ENCODE measurements at places on chromosomes 5 and 9.

- no peak for DNase-seq
Observed at GRCh38 chr5:171155621-171156020, 153.4 kb upstream of the TLX3 start.

DNA sequence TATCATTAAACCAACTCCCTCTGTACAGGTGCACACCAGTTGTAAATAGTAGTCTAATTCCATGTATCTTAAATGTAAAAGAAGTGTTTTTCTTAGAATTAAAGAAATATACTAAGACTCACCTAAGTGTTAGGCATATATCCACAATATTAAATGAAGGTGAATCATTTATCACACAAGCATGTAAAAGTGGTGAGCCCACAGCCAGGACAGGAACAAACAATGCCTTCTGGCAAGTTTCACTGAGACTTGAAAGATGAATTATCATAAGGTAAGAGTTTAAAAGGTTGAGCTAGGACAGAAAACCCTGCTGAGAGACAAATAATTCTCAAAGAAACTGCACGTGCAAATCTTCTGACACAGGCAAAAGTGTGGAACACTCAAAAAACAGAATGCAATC lies 832.5 kb downstream of the TAF11L14 start:
- no peak for DNase-seq

- DNase-seq: no peak
Observed at GRCh38 chr9:69086769-69087168, 51.2 kb downstream of the FXN start.

DNA sequence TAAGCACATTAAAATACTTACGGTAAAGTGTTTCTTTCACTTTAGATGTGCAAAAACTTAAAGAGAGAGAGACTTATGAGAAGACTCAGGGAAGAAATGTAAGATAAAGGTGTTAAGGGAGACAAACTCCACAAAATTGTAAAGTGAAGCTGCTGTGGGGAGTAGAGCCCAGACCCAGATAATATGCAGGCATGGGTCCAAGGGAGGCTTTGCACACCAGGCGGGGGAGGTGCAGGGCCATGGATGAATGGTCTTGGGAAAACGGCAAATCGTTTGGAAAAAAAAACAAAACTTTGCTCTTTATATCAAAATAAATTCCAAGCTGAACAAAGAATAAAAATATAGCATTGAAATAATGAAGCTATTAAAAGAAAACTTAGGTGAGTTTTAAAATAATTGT lies 9.1 kb downstream of the SYK start:
- no peak for DNase-seq

DNA sequence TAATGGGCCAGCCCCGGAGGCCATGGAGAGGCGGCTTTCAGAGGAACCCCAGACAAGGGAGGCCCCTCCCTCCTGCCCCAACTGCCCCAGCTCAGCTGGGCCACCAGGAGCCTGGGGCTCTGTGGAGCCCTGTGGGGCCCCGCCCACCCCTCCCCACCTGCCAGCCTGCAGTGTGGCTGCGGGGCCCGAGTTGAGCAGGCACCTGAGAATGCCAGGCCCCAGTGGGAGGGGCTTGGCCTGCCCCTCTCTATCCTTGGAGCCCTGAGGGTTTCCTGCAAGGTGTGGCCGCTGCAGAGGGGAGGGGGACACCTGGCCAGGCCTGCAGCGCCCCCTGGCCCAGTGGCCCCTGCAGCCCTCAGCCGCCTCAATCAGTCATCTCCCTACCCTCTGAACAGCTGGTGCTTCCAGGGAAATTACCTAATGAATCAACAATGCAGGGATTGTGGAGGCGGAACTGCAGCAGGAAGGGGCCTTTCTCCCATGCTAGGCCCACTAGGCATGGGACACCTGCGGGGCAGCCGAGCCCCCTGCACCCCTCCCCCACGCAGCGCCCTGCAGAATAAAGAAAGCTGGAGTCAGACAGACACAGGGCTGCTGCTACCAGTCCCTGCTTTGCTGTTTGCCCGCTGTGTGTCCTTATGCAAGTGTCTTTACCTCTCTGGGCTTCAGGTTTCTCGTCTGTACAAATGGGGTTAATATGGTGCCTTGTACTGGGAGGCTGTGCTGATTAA lies 48.0 kb downstream of the LMX1B start:
- DNase-seq: no peak

DNA sequence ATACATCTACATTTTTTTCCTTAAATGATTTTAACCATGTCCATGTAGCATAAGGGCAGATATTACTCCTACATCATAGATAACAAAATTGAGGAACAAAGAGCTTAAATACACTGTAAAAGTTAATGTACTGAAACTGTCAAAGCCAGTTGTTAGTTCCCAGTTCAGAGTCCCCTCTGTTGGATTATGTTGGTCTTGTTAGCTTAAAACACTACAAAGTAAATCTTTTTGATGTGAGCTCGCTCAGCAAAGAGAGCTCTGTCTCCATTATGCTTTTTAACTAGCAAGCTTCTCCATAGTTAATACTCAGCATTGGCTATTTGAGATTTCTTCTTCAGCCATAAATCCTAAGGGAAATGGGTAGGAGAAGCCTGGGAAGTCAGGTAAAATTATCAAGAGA lies 149.1 kb downstream of the ADAMTS6 start:
- no peak for DNase-seq

DNA sequence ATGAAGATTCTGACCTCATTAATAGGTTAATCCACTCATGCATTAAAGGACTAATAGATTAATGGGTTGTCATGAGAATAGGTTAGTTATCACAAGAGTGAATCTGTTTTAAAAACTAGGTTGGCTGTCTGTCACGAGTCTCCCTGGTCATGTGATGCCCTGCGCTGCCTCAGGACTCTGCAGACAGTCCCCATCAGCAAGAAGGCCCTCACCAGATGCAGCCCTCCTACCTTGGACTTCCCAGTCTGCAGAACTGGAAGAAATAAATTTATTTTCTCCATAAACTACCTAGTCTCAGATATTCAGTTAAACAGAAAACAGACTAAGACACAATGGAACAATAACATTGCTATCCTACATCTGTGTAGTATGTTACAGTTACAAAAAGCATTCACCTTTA lies 227.4 kb downstream of the ASTN2 start:
- no peak for DNase-seq

DNA sequence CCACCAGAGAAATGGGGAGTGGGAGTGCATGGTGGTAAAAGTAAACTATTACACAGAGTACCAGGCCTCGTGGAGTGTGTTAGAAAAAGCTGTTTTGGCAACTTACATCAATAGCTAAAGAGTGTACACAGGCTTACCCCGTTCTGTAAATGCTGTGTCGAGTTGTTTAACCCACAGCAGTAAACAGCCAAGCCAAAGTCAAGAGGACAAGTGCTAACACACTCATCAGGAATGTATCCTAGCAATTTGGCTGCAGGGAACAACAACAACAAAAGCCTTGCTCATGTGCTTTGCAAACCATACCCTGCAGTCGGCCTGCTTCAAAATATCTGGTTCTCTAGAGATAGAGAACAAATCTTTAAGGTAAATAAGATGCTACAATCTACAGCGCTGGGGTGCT lies 15.9 kb downstream of the DAP start:
- no peak for DNase-seq

- DNase-seq: no peak
Observed at GRCh38 chr9:94850540-94851434, 124.3 kb downstream of the AOPEP start.

- no peak for DNase-seq
Observed at GRCh38 chr5:149125386-149125891, 15.9 kb upstream of the ABLIM3 start.

DNA sequence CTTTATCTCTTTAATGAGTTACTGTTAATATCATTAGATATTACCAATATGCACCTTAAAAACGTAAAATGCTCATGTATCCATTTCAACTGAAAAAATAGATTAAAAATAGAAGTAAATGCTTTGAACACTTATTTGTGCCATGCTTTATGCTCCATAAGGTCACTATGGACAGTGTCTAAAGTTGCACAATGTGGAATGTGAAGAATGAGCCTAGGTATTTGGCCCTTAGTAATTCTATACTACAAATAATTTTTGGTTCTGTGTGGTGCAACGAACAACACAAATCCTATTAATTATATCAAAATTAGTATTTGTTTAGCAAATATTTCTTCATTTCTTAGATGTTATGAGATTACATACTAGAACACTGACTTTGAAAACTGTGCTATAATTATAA lies 469.9 kb upstream of the TUSC1 start:
- no peak for DNase-seq

DNA sequence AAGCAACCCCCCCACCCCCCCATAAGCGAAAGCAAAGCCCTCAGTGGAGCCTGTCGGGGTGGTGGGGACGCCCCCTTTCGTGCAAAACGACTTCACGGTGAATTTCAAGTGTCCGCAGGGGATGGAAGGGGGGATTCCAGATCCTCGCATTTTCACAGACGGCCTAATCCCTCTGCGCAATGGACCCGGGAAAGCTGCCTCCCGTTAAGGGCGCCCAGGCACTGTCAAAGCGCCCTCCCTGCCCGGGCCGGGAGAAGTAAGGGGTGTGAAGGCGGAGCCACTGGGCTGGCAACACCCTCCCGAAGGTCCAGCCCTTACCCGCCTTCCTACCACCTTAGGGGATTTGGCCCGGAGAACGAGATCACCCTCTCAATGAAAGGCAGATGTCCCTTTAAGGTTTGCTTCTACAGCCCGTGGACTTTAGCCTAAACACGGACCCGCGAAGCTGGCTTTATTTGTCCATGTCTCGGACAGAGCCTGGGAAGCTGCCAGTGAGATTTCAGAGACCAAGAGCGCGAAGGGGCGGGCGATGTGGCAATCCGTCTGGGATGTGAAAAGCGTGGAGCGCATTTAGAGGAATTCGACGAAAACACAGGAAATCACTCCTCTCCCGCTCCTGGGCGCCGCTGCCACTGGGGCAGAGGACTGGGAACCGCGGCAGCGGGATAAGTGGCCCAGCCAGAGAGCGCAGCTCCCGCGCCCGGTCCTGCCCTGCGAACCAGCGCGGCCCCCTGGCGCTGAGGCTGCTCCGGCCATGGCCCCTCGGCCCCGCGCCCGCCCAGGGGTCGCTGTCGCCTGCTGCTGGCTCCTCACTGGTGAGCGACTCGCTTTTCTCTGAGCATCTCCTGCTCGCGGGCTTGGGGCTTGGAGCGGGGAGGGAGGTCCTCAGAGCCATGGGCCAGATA lies at the start of the genes ITGA1 and PELO:
Gene ITGA1, plus strand, starts transcription at position 317 of the 905 bp plus-strand sequence. Its CDS starts 438 bp downstream, at position 755.
Gene PELO, plus strand, starts transcription at position 317 of the 905 bp plus-strand sequence. CDS start 12,479 bp downstream, outside the sequence.
- DNase-seq: no peak

DNA sequence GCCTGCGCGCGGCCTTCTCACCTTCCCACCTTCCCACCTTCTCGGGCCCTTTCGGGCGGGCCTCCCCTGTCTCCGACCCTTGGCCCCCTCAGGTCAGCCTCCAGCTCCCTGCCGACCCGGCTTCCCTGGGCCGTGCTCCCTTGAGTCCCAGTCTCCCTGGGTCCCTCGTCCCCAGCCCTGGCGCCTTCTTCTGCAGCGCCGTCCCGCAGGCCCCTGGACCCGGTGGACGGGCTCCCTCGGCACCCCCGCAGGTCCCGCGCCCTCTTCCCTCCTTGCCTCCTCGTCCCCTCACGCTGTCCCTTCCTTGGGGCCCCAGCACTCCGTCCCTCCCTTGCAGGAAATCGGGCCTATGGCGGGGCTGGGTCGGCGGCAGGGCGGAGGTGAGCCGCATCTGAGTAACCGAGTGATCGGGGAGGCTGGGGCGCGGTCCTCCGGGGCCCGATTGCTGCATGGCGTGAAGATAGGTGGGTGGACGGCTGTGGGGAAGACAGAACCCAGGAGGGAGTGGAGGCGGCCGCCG lies 7.6 kb downstream of the ARPC5L start:
- DNase-seq: no peak

GRCh38 chr5:93723005-93723404 lies 18.4 kb downstream of the POU5F2 start:
- DNase-seq: no peak

GRCh38 chr5:173047838-173048105 lies 8.4 kb upstream of the CREBRF start:
- DNase-seq: no peak

DNA sequence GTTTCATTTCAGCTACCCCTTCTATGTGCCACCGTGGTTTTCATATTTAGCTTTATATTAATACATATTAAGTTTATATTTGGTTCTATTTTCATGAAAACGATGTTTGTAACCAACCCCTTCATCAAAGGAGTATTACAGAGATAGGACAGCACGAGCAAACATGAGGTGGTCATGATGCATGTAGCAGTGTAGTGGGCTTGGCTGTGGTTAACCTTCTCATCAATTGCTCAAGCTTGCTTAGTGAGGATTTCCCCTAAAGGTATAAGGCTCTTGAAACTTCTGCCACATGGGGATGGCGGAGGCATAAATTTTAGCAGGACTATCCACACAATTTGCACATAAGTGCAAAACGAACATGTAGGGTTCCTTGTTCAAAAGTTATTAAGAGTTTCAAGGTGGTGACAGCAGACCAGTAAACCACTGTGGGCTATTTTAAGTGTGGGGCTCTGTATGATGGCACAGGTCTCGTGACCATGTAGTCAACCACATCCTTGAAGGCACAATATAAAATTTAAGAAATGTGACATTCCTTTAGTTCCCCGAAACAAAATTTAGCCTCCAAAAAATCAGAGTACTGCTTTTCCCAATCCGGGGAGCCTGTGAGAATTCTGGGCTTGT lies 24.8 kb downstream of the TMEM174 start:
- no peak for DNase-seq

- DNase-seq: no peak
Observed at GRCh38 chr5:114148253-114148652, 213.6 kb upstream of the KCNN2 start.

DNA sequence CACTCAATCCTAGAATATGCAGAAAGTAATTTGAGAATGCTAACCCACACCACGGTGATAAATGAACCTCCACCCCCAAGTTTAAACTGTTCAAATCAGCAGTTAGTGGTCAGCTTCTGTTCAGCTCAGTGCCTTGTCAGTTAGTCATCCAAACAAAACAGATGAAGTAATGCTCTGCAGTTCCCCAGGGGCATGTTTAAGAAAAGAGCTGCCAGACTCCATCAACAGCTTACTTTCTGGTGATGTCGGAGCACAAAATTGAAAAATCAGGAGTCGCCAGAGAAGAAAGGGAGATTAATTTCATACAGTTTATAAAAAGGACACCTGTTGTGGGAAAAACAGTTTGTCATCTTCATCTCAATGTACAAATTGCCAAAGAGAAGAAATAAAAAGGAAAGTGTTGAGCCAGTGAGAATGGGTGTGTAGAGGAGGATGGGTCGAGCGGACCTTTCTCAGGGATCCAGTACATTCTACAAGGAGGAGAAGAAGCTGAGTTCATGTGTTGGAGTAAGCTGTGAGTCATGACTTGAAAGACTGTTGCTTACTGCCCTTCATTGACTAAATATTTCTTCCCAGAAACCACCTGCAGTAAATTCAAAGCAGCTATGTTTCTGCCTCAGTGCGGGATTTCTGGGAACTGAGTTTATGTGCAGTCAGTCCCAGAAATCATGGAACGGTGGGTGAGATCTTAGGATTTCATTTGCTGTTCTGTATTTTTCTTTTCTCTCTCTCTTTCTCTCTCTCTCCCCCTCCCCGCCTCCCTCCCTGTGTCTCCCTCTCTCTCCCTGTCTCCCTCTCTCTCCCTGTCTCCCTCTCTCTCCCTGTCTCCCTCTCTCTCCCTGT lies 13.7 kb downstream of the TRIO start:
- no peak for DNase-seq

- DNase-seq: no peak
Observed at GRCh38 chr9:117000196-117000723, 313.2 kb downstream of the TRIM32 start.

Measured in stimulated activated CD8-positive, alpha-beta memory T cell treated with anti-CD3 and anti-CD28 coated beads, Interleukin-2, amount 100 ng/mL, for 1 hour (primary cell).